AG09319 (cell line): ENCODE measurements at places on chromosomes 1 and 21.

- DNase-seq, result no peak
Measured at GRCh38 chr21:41956926-41957729, 3.3 kb upstream of the C2CD2 start.

- no peak for DNase-seq
Measured at GRCh38 chr1:99788896-99789295, 22.5 kb upstream of the FRRS1 start.

GRCh38 chr1:72483846-72484357 is 201.6 kb upstream of the NEGR1 start:
- no peak for DNase-seq

DNA sequence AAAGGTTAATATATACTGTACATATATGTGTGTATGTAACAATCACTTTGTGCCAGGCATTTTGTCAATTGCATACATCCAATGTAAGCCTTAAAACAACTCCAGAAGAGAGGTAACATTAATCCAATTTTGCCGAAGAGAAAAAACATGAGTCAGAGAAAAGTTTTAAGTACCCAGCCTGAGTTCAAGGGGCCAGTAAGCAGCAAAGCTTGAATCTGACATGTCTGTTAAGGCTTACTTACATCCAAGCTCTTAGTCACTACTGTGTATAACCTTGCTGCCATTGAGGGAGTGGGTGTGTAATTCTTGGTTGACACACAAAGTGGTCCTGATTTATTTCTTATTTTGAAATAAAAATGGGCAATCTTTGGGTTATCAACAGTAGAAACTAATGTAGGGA is 360.4 kb upstream of the LYPLAL1 start:
- DNase-seq, result no peak

DNA sequence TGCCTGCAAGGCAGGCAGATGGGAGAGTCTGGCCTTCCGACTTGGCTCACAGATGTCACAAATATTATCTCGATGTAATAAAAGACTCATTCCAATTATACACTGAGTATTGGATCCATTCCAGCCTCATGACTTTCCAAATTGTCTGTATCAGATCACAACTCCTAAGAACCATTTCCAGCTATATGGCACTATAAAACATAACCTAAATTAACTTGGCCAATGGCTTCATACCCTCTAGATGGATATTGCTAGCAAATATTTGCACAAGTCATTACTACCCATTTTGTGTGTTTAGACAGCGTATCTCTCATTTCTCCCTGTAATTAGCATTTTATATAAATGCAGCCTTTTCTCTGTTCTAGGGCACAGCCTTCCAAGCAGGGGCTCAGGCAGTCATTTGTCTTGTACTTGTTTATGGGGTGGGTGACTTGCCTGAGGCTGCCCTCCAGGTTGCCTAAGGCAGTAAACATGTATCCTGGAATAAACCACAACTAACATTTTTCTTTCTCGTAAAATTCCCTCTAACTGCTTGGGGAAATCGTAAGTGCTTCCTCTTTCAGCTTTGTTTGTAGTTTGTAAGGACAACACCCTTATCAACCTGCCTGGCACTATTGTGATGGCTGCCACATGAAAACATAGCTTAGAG is 70.6 kb upstream of the KCNJ6 start:
- no peak for DNase-seq

DNA sequence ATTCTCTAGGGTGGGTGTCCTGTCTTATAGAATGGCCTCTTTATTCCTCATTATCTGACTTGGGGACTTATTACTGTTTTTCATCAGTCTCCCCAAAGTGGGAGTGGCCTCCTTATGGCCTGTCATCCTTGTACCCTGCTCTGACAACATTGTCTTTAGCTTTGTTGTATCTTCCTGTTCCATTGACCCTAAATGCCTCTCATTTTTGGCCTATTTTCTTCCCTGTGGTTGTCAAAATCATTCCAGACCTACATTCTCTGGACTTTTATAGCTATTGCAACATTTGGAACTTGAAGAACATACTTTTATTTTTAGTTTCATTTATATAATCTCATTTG is 9.7 kb downstream of the SFT2D2 start:
- DNase-seq, result no peak

GRCh38 chr1:42681741-42682483 is at the start of gene YBX1:
TSS of gene YBX1 (plus strand) at chr1:42682418. CDS start at chr1:42682566, 148 bp downstream.
- DNase-seq, result peak; percentile 98

DNA sequence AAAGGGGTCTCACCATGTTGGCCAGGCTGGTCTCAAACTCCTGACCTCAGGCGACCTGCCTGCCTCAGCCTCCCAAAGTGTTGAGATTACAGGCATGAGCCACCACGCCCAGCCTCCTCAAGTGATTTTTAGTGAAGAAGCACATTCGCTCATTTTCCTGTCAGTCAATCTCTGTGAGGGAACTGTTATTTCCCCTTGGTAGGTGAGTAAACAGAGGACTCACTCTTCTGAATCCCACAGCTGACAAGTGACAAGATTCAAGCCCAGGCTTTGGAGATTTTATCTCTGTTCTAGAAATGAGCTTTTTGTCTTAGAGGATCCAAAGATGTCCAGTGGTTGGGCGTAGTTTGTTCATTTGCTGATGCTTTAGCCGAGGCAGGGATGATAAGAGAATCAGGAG is 43.9 kb upstream of the TACSTD2 start:
- no peak for DNase-seq

DNA sequence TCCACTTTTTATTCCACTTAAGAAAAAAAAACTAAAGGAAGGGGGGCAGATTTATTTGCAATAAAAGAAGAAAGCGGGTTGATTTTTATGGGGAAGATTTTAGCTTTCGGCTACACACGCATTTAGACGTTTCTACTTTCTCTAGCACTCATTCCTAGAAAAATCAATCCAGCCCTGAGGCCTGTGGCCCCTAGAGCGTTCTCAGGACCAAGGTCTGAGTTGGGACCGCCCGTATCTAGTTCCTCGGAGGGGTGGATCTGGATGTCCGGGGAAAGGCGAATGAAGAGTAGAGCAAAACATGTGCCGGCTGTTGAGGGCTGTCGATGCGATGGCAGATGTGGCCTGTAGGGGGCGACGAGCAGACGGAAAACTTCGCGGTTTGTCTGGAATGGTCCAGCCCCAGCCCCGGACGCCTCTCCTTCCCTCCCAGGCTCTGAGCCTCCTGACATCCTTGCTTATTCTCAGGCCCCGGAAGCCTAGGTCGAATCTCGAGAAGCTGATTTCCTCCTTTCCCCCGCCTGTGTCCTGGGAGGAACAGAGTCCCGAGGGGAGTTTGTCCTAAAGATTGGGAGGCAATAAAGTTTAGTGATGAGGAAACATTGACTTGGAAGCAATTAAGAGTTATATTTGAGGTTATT is 5.2 kb downstream of the FOXD3 start:
- DNase-seq, result peak; percentile 11

GRCh38 chr21:17082843-17083483 is 429.9 kb upstream of the CXADR start:
- DNase-seq, result no peak
